Stimulated activated CD8-positive, alpha-beta memory T cell treated with anti-CD3 and anti-CD28 coated beads, Interleukin-4, amount 100 ng/mL, for 1 hour (primary cell): ENCODE measurements at places on chromosomes 2 and 18.

DNA sequence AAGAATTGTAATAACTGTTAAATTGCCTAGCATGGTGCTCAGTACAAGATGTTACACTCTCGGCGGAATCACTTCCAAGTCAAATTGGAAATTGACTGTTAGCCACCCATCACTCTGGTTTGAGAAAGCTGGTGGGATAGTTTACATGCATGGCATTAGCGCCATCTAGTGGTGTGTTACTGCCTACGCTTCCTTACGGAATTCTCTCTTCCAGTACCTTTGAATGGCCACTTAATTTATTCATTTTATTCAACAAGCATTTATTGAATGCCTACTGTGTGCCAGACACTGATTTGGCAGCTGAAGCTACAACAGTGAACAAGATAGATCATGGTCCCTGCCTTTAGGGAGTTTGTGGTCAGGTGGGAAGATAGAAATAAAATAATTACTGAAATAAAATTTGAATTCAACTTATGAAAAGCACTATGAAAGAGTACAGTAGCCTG lies 171.2 kb downstream of the TMEM247 start:
- DNase-seq: peak; percentile 37

DNA sequence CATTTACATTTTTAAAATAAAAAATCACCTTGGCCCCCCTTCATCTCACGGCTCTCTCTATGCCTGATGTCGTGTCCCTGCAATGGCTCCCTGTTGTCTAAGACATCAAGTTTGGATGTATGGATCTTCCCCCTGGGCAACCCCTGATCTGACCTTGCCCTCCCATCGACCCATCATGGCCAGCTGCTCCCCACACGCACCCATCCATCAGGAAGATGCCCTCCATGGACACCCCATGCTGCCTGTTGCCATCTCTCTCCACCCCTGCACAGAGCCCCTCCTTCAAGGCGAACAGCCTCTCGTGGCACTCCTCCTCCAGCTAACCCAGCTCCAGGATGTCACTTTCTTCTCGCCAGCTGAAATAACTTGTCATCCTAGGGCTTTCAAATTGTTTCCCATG lies 59.5 kb downstream of the DPYSL5 start:
- DNase-seq: no peak

DNA sequence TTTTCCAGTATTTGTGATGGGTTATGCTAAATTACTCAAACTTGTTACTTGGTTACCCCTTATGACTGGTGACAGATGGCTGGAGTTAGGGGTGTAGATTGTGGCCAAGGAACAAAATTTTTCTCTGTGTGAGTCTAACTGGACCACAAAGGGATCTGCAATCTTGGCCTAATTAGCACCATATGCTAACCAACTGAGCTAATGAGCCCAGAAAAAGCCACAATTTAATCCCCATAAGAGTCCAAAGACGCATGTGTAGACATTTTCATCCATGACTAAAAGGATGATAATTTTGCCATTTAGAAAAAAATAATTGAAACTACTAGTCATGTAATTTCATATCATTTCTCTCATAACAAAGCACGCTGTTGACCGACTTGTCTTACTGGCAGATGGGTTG lies 151.2 kb downstream of the ABCA12 start:
- DNase-seq: no peak

DNA sequence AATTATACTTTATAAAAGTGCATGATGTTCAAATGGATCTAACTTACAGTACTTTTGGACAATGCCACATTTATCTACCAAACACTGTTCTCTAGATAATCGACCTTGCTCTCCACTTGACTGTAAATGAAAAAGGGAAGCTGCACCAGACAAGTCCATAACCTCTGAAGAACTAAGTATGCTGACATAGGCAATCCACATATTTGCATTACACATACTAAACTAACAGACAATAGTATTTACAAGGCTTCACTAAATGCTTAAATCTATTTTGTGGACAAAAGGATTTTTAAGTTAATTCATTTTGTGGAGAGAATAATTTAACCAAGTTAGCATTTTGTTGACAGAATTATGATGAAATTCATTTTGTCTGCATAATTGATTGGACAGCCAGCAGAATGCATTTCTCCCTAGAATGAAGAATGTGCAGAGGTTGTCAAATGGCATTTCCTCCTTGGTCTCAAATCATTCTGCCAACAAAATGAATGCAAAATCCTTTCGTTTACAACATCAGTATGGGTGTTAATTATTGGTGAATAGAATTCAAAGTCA lies 520.9 kb downstream of the CPS1 start:
- no peak for DNase-seq

- no peak for DNase-seq
Measured at GRCh38 chr2:170512266-170512665, 202.9 kb upstream of the SP5 start.

- no peak for DNase-seq
Measured at GRCh38 chr2:98063291-98063854, 23.6 kb upstream of the VWA3B start.

- DNase-seq: no peak
Measured at GRCh38 chr18:4557502-4557901, 102.4 kb upstream of the DLGAP1 start.

DNA sequence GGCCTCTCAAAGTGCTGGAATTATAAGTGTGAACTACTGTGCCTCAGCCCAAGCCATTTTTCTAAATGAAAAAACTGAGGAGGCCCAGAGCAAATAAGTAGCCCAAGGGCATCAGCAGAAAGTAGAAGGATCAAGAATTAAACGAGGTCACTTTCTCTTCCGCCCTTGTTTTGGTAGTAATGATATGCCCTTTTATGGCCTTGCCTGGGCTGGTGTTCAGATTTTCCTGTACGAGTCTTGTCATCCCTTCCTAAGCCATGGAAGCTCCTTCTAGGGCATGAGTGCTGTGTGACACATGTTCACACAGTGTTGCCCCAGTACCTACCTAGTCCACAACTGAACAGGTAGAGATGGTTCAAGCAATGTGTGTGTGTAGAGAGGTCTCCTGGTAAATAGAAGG lies 6.6 kb downstream of the HPCAL1 start:
- no peak for DNase-seq

DNA sequence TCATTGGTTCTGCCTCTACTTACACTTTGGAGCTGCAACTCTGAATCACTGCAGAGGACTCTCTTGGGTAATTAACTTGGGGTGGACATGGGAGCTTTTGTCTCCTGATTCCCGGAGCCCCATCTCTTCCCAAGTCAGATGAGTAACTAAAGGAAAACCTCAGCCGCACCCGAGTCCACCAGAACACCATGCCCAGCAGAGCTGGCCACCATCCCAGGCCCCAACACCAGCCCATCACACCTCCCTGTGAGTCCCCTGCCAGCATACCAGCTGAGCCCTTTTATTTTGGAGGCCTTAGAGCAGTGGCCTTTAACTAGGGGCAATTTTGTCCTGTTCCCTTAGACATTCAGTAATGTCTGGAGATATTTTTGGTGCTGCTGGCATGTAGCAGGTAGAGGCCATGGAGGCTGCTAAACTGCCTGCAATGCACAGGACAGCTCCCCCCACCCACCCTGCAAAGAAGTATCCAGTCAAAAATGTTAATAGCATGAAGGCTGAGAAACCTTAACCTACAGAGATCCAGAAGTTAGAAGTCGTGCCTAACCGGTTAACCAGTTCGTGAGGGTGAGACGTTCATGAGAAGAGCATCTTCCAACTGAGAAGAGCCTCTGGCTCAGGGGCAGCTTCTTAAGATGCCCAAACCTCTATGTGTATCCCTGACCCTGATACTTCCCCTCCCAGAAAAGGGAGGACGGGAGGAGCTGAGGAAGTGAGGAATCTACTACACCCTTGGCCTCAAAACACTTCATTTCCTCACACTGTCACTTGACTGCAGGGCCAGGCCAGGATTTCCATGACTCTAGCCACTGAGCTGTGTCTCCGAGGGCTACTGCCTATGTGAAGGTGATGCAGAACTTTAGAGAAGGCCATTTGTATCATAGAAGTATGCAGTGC lies 139.9 kb upstream of the EPAS1 start:
- no peak for DNase-seq

- no peak for DNase-seq
Measured at GRCh38 chr2:233404222-233404621, 49.9 kb downstream of the DGKD start.

DNA sequence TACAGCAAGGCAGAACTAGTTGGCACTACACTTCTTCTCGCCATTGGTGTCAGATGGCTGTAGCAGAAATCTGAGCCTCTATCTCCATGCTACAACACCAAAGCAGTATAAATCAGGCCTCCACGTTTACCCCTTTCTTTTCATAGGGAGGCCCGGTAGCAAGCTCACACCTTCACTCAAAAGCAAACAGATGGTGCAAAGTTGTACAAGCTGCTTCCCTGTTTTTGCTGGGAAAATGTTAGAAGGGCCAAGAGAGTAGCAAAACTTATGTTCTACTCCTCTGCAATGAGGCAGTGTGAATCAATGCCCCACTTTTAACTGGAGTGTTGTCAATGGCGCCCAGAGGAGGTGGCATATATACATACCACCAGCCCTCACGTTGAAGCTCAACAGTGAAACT lies 369.6 kb upstream of the NRXN1 start:
- no peak for DNase-seq

DNA sequence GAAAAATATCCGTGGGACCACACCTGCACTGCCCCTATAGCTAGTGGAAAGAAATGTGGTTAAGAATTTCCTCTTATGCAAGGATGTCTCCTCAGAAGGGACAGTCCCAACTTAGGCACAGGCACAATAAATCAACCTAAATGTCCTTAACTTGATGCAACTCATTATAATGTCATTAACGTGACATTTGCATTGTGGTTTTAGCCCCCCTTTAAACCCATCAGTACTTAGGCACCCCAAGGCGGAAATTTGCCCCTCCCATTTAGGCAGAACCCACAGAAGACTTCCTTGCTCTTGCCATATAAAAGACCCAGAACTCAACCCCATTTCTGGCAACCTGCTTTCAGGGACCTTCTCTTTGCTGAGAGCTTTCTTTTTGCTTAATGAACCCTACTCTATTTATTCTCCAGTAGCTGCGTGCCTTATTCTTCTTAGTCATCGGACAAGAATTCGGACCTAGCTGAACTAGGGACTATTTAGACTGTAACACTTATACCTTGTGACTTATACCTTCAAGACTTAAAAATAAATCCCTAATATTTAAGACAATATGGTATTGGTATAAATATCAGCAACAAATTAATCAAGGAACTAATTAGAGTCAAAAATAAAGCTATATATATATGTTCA lies 1281.6 kb upstream of the TMEFF2 start:
- DNase-seq: no peak

GRCh38 chr2:191070276-191070675 lies 56.3 kb upstream of the STAT1 start:
- DNase-seq: no peak

DNA sequence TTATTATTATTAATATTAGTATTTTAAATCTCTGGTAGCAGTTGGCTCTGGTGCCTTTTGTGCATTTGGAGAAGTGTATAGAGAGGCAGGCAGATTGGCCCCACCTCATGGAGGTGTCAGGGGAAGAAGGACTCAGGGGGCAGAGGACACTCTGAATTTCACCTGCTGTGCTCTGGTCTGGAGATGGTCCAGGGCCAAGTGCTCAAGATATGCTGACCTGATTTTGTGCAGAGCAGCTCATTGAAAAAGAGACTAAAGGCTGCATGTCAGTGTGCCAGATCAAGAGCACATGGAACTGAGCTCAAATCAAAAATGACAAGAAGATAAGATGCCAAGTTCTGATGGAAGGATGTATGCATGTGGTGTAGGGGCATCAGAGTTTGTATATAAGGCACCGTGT lies 323.6 kb upstream of the TNP1 start:
- DNase-seq: no peak

DNA sequence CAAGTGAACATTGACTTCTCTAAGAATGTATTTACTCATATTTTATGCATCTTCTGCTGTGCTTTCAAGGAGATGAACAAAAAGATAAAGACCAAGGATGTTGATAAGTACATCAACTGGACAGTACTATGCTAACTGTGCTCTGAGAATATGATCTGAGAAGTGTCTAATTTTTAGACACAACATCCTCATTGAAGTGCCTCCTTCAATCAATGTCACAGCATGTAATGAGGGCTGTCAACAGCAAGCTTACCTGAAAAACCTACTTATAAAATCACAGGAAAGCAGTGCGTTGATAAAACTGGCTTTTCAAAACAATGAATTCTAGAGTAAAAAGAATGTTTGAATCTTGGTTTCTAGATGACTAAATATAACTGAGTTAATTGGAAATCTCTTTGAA lies 452.9 kb upstream of the DSEL start:
- DNase-seq: no peak

- DNase-seq: no peak
Measured at GRCh38 chr18:34600874-34601656, 109.0 kb upstream of the DTNA start.

GRCh38 chr2:45014016-45014702 lies 4.9 kb upstream of the SIX2 start:
- no peak for DNase-seq

DNA sequence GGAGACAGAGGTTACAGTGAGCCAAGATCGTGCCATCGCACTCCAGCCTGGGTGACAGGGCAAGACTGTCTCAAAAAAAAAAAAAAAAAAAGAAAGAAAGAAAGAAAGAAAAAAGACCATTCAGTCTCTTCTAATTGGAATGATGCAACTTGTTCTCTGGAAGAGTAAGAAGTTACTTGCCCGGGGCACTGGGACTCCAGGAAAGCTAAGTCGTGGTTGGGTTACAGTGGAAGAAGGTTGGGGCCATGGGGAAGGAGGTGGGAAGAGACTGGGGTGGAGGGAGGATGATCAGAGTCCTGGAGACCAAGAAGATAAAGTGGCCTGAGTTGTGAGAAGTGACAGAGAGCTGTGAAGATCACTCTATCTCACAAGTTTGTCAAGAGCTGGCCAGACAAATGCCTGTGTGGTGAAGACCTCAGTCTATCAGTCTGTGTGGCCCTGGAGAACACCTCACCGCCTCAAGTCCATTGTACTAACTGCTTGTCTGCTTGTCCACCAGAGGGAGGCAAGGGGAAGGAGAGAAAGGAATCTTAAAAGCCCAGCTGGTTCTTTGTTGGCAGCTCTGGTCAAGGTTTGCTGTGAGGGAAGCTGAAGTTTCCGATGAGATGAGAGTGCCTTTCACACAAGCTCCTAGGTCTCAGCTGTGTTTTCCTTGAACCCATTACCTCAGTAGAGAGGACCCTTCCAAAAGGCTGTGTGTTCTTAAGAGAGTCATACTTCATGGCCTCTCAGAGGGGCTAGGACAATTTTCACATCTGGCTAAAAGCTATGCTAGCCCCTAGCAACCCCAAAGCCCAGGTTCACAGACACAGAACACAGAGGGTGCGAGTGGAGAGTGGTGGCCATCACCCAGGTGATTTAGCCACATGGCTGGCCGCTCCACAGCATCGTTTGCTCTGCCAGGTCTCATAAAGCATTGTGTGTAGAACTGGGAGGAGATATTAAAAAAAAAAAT lies 72.0 kb upstream of the TMEM178A start:
- no peak for DNase-seq

- no peak for DNase-seq
Measured at GRCh38 chr2:38375696-38376345, 1.3 kb downstream of the ATL2 start.

- DNase-seq: no peak
Measured at GRCh38 chr2:179612591-179613298, 248.7 kb downstream of the ZNF385B start.

GRCh38 chr2:58932801-58933200 lies 691.7 kb upstream of the FANCL start:
- DNase-seq: no peak
